ENCODE measurements at places on chromosomes 16 and 17.

GRCh38 chr16:28859326-28859725 is 4.3 kb upstream of the SH2B1 start:
- DNase-seq: no peak

GRCh38 chr16:76278980-76279379 is 1.8 kb downstream of the CNTNAP4 start:
- DNase-seq: no peak

DNA sequence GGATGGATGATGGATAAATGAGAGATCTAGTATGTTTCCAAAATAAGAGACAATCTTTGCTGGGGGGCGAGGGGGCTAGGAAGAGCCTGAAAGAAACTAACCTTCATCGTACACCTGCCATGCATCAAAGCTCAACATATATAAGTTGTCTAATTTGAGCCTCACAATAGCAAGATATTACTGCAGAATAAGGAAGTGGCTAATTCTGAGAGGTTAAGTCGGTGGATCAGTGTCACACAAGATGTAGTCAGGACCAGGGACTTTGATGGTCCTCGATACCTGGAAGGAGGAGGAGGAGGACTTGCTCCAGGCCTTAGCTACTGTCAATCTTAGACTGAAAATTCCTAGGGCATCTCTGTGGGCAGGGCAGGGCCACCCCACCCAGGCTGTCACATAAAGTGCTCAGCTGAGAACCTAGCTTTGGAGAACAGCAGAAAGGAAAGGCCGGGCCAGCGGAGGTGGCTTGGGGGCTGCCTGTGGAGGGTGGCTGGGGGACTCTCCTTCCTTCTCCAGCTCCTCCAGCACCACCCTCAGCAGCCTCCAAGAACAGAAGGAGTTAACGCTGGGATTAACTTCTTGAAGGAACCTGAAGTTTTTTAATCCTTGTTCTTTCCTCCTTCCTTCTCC is 460 bp upstream of the SLC13A2 start:
- no peak for DNase-seq

DNA sequence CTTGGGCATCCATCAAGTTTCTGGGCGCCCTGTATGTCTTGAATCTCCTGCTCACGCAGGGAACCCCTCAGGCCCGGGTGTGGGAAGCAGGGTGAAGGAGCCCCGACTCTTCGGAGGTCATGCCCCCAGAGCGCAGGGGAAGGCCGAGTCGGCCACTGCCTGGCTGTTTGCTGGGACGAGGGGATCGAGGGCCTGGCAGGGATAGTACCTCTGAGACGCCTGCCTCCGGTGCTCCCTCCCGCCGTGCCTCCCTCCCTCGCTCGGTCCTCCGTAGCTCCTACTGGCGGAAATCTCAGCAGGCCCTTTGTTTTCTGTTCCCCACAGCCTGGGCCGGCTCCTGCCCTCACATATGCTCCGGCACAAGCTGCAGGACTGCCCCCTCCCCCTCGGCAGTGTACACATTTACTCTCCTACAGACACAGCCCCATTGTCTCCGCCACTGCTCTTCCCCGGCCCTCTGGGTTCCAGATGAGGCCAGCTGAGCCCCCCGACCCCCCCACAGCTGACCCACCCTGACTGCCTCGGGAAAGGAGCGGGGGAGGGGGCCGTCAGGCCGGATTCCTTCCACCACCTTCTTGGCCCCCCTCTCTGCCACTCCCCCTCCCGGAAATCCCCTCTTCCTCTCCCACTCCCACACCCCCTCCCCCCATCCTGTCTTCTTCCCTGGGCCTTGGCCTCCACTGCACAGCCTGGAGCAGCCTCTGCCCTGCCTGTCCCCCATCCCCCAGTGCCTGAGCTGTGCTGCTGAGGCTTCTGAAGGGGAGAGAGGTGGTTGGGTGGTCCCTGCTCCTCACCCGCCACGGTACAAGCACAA is 1.4 kb downstream of the TRAF4 start:
- DNase-seq: peak; percentile 11

DNA sequence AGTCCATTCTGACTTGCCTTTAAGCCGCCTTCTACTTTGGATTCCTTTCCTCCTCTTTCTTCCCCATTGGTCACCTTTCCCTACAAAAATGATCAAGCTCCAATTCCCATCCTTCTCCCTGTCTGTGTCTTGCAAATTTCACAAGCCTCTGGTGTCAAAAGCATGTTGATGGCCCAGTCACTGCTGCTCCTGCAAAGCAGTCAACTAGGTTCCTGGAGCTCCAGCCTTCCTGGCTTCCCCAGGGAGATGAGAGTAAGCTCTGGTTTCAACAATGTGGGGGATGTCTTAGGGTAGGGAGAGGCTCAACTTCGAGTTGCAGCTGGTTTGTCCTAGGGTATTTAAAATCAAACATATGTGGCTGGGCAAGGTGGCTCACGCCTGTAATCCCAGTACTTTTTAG is 36.1 kb upstream of the HELZ start:
- DNase-seq: no peak

DNA sequence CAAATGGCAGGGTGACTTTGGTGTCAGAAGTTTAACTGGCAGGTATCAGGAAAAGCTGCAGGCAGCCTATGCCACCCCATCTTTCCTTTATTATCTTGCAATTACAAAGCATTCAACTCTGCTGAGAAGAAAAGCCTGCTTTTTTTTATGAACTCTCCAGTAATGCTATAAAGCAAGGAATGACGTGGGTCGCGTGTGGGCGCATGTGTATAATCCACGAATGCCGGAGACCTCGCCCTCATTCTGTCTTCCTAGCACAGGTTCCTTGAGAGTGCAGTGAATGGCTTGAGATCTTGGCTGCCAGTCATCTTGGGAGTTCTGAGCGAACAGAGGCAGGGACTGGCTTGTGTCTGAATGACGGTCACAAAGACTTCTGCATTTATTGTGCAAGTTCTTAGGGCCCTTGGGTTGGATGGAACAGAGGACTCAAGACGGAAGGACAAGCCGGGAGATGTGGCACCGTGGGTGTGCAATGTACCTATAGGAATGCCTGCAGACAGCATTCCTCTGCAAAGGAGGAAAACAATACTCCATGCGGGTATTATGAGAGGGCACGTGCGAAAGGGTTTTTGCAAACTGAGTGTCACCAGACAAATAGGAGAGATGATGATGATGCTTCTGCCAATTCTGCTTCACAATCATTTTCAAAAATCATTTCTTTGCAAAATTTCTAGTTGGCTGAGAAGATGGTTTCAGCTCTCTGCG is 96.1 kb upstream of the ELAC2 start:
- no peak for DNase-seq

GRCh38 chr16:83040174-83040573 is 413.4 kb downstream of the CDH13 start:
- DNase-seq: no peak

All from skeletal muscle cell (primary cell).